CD4-positive, alpha-beta T cell treated with Interleukin-6 at 100 ng/mL for 8 hours (primary cell): ENCODE measurements at places on chromosomes 5 and 9.

DNA sequence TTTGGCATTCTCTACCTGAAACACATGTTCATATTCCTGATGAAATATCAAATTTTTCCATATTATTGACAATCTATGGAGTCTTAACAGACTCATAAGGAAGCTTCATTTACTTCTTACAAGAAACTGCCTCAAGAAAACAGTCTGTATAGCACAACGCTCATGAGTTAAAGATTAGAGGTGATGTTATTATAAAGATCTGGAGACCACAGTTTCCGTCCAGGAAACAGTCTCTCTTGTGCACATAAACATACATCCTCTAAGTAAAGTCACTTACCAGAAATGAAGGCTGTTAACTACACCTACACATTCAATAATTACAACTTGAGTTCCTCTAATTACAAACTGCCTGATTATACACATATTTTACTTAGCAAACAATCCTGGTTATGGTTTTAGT lies 86.9 kb downstream of the RAPGEF6 start:
- DNase-seq: peak; percentile 71

- no peak for DNase-seq
Observed at GRCh38 chr9:5002811-5003210, 17.7 kb downstream of the JAK2 start.

GRCh38 chr5:156031181-156031580 lies 295.8 kb upstream of the SGCD start:
- DNase-seq: no peak

DNA sequence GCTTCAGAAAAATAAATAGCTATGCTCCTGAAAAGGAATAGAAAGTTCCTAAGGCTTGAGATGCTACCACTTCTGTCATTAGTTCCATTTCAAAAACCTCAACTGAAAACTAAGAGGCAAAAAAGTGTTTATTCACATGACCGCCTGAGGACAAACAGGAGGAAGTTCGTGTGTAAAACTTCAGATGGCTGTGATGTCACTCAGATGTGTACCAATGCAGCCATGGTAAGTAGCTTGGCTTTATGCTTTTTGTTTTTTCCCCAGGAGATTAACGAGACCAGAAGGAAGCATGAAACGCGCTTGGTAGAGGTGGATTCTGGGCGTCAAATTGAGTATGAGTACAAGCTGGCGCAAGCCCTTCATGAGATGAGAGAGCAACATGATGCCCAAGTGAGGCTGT lies 33.0 kb downstream of the LMNB1 start:
- no peak for DNase-seq

DNA sequence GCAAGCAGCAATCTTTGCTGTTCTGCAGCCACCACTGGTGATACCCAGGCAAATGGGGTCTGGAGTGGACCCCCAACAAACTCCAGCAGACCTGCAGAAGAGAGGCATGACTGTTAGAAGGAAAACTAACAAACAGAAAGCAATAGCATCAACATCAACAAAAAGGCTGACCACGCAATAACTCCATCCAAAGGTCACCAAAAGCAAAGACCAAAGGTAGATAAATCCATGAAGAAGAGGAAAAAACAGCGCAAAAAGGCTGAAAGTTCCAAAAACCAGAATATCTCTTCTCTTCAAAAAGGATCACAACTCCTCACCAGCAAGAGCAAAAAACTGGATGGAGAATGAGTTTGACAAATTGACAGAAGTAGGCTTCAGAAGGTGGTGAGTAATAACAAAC lies 23.4 kb downstream of the FRMD3 start:
- no peak for DNase-seq

GRCh38 chr5:159096924-159097783 lies 2.6 kb downstream of the EBF1 start:
- DNase-seq: no peak

GRCh38 chr5:149578896-149579295 lies 2.4 kb upstream of the ARHGEF37 start:
- DNase-seq: no peak

- DNase-seq: no peak
Observed at GRCh38 chr5:74877624-74878304, 11.6 kb upstream of the FAM169A start.

DNA sequence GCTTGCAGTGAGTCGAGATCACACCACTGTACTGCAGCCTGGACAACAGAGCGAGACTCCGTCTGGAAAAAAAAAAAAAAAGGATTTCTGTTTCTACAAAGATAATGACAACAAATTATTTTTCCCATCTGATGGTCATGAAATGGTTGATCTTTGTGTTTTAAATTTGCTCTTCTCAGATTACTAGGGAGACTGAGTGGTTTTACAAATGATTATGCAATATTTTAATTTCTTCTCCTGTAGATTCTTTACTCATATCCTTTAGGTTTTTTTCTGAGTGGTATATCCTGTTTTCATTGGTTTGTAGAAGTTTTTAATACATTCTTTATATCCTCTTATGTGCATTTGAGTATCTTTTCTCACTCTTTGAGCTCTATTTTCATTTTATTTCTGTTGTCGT lies 20.6 kb upstream of the AUH start:
- no peak for DNase-seq

DNA sequence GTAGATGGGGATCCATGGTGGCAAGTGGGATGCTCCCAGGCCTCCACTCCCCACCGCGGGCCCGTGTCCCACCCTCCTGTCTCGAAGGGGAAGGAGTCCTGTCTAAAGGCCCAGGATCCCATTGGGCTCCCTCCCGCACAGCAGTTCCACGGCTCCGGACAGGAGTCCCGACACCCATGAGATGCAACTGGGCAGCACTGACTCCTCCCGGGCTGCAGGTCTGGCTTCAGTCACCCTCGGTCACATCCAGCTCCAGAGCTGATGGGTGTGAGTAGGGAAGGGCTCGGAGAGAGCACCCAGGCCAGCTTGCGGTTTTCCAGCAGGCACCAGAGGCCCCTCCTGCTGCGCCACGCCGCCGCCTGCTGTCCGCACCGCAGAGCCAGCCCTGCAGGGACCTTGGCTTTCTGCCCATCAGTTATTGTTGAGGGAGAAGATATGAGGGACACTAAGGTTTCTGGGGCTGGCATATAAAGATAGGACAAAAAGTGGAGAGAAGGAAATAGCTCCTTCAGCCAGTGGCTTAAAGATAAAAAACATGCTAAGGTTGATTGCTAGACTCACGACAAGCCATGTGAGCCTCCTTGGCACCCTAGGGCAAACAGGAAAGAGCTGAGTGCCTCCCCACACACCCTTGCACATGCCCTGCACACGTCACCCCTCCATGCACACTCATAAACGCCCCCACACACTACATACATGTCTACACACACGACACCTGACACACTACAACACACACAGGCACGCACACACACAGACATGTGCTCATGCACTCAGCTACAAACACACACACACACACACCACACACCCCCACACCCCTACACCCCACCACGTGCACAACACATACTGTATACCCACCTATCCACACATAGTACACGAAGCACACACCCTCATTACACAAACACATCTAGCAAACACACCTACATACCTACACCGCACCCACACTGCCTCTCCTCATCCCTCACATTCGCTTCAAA lies 79.0 kb downstream of the AK8 start:
- DNase-seq: no peak

- peak; percentile 30 for DNase-seq
Observed at GRCh38 chr5:96660971-96661854, 963 bp upstream of the CAST start.

DNA sequence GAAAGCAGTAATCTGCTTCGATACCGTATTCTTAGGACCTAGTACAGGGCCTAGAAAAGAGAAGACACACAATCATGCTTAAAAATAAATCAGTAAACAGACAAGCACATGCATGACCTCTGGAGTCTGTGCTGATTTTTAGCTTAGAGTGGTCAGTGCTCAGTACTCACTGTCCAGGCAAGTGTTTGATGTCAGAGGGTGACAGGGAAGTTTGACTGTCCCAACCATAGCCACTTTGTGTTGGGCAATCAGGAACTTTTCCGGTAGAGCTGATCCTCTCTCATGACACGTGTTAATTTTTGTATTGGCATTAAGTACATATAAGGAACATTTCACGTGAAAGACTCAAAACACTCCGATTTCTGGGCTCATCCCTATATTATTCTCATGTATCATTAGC lies 464.7 kb upstream of the KLF4 start:
- DNase-seq: no peak

DNA sequence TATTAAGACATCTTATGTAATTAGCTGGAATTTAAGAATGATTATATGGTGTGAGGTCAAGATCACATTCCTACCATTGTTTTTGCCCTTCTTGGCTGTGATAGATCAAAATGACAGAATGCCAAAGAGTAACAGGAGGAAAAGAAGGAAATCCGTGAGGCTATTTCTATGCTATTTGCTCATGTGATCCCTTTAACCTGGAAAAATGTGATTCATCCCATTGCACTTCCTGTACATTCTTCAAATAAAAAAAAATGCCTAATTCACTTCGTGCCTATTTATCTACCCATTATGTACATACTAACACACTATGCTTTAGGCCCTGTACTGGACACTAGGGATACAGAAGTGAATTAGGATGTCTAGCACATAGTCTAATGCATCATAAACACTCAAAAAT lies 154.1 kb upstream of the PAPPA start:
- DNase-seq: no peak

GRCh38 chr9:124306098-124306735 lies 48.5 kb downstream of the NEK6 start:
- DNase-seq: no peak

DNA sequence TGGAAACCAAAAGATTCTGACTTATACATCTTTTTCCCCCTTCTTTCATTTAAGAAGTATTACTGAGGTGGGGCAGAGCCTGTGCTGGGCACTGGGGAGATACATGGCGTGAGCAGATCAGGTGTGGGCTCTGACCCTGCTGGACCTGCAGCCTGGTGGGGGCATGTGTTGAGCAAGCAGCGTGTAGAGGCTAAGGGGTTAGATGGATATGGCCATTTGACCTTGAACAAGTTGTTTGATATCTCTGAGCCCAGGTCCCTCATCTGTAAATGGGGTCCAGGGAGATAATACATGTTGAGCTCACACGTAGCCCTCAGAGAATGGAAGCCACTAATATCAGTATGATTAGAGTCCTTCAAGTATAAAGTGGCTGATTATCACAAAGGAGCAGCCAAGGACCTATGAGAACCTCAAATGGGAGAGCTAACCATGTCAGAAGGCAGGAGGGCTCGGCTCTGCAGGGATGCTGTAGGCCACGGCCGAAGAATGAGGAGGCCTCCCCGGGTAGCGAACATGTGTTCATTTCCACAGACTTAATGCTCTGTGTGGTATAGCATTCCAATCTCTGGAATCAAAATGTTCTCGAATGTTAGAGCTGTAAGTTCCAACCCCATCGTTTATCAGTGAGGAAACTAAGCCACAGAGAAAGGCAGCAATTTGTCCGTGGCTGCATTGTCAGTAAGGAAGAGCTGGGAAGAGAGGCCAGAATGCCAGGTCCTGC lies 15.4 kb upstream of the ANGPTL2 start:
- DNase-seq: no peak

- DNase-seq: no peak
Observed at GRCh38 chr5:156310115-156310514, 16.8 kb upstream of the SGCD start.

DNA sequence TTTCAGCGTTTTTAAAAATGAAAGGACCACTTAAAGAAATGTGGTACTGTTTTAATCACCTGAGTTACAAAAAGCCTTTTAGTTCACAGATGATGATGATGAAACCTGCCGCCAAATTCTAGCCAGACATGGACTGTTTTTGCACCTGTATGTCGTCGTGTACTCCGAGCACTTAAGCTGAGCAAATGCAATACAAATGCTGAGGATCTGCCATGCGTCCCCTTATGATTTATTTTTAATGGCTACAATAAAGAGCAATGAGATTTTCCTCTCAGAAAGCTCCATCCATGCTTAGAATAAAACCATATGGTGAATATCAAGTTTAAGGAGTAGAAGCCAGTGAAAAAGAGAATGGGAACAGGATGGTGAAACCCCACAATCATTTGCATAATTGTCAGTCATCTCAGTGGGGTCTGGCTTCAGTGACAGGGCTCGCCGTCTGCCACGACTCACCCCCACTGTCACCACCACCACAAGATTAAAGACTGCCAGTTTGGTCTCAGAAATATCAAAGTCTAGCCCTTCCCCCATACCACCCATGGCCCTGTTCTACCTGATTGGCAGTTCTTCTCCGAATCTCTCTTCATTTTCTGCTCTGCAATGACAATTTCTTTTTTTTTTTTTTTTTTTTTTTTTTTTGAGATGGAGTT lies 159.9 kb downstream of the GOLPH3 start:
- no peak for DNase-seq

- no peak for DNase-seq
Observed at GRCh38 chr5:98839469-98840383, 66.3 kb downstream of the RGMB start.

DNA sequence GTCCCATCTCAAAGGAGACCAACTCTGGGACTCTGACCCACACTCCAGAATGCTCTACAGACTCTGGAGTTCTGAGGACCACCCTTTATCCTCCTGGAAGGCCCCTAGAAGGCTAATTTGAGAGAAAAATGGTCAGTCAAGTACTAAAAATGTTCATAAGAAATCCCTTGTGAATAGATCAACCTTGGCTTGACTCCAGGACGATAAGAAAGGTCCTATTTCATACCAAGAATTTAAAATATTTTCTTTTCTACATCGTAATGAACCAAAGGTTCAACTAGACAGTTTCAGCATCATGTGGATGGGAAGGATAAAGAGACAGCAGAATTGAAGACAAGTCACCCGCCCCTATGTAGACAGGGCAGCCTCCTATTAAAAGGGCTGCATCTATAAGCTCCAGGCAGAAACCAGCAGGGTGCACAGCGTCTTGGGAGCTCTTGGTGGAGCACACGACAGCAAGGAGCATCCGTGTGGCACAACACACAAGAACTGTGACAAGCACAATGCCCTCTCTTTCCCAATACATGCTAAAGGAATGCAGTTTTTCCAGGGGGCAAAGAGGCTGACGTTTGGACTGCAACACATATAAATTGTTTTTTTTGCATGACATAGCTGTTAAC lies 38.3 kb downstream of the RASEF start:
- no peak for DNase-seq

DNA sequence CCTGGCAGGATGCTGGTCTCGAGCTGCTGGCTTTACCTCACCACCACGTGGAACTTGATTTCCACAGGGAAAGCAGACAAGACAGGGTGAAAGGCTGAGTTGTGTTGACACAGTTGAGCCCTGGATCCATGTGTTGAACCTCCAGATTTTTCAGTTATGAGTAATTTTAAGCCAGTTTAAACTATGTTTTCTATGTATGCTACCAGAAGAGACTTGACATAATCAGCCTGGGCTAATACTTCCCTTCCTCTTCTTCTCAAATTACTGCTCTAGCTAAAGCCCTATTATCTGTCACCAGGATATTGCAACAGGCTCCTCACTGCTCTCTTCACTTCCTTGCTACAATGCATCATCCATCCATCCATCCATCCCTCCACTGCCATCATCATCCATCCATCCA lies 12.0 kb upstream of the PHYKPL start:
- no peak for DNase-seq
